Amniotic stem cell (primary cell): ENCODE measurements at places on chromosomes 1 and 21.

- no peak for DNase-seq
Measured at GRCh38 chr1:85681087-85681486, 27.1 kb downstream of the ZNHIT6 start.

DNA sequence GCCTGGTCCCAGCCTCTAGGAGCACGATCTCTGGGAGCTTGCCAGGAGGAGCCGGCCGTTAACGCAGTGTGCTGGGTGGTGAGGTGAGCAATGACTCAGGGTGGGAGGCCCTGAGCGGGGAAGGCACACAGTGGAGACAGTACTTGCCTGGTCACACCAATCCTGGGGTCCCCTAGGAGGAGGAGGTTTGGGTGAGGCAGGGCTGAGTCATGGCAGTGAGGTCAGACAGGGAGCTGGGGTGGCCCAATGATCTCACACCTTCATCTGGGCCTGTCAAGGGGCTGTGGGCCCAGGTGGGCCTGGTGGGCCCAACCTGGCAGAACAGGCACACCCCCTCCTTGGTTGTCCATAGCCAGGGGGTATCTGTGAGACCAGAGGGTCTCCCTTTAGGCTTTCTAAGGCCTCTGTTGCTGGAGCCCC, 8.6 kb upstream of the EDN2 start:
- DNase-seq: peak; percentile 66

- DNase-seq: no peak
Measured at GRCh38 chr1:193957556-193958095, 771.2 kb upstream of the B3GALT2 start.

DNA sequence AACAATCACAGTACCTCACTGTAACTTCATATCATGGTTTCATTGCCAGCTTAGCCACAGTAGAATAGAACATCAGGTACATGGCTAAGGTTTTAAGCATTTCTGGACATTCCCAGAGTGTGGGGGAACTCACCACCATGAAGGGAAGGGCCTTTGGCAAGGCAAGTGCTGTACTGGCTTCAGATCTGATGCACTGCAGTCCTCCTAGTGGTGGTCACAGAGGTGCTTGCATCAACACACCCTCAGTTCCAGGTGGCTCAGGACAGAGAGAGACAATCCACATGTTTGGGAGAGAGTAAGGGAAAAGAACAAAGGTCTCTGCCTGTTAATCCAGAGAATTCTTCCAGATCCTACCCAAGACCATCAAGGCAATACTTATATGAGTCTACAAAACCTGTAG, 528.4 kb upstream of the RGS18 start:
- no peak for DNase-seq

DNA sequence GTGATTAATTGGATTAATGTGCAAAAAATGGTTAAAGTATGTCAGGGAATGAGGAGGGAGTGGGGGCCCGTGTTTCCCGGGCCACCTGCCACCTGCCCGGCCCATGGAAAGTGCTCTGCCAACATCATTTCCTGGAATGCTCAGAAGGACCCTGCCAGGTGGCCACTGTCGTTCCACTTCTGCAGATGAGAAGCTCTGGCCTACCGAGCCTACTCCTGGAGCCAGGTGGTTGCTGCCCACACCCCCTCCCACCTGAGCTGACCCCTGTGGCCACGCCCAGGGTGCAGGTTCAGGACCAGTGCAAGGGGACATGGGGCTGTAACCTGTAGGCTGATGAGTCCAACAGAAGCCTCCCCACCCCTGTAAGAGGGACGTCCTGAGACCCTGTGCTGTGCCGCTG, 99.7 kb downstream of the PRDM16 start:
- DNase-seq: no peak

GRCh38 chr1:98493469-98493868, 168.1 kb upstream of the SNX7 start:
- DNase-seq: no peak

GRCh38 chr1:198935306-198935921, 296.6 kb downstream of the PTPRC start:
- DNase-seq: peak; percentile 86
